A549 treated with ZK216348 at 1 μM for 4 hours (cell line): ENCODE measurements at places on chromosomes 3 and 15. TPM values are rescaled to one million over a fixed set of nuclear protein-coding genes. Genes with fewer than 3 reads are reported as not detected.

ADAMTS9 gene
- 0.71 to 0.90 TPM (median 0.82 TPM) in 5 replicates for total RNA-seq

P2RY12 gene
- not detected in 5 replicates for total RNA-seq

CAND2 gene
- total RNA-seq = 0.31 to 1.2 TPM (median 0.54 TPM) in 5 replicates

PPP1R14D gene
- total RNA-seq = 0.24 to 0.41 TPM in 2 of 5 replicates, not detected in the others

CD200R1 gene
- 0.06 to 0.07 TPM in 2 of 5 replicates, not detected in the others for total RNA-seq

EFCAB12 gene
- total RNA-seq = 0.33 to 1.1 TPM (median 0.64 TPM) in 5 replicates

C15orf61 gene
- 2.2 to 5.2 TPM (median 3.8 TPM) in 5 replicates for total RNA-seq

CCDC12 gene
- 56.7 to 122 TPM (median 59.8 TPM) in 5 replicates for total RNA-seq

HGD gene
- 15.7 to 20.7 TPM (median 20.0 TPM) in 5 replicates for total RNA-seq

ITIH1 gene
- not detected in 5 replicates for total RNA-seq

CACNA2D3 gene
- total RNA-seq = 0.04 to 0.29 TPM (median 0.07 TPM) in 3 of 5 replicates, not detected in the others

GABRB3 gene
- 59.9 to 93.0 TPM (median 71.4 TPM) in 5 replicates for total RNA-seq

ALS2CL gene
- total RNA-seq = 7.2 to 9.5 TPM (median 9.0 TPM) in 5 replicates

PLSCR2 gene
- not detected in 5 replicates for total RNA-seq

BHLHE40 gene
- 63.2 to 87.6 TPM (median 82.9 TPM) in 5 replicates for total RNA-seq

GHSR gene
- not detected in 5 replicates for total RNA-seq

TTC21A gene
- total RNA-seq = 1.2 to 2.9 TPM (median 2.1 TPM) in 5 replicates

PPIB gene
- 769 to 846 TPM (median 772 TPM) in 5 replicates for total RNA-seq

SPINT1 gene
- 0.66 to 1.5 TPM (median 1.1 TPM) in 5 replicates for total RNA-seq

MYLK gene
- total RNA-seq = 14.2 to 20.7 TPM (median 15.1 TPM) in 5 replicates

CTXN2 gene
- total RNA-seq = not detected in 5 replicates

ACP3 gene
- total RNA-seq = not detected in 5 replicates

SLC22A13 gene
- total RNA-seq = 0.13 TPM in 1 of 5 replicates, not detected in the others

NEK11 gene
- total RNA-seq = 4.2 to 5.9 TPM (median 4.5 TPM) in 5 replicates

VGLL3 gene
- total RNA-seq = 4.4 to 15.5 TPM (median 8.1 TPM) in 5 replicates

WDR6 gene
- 40.8 to 84.0 TPM (median 75.5 TPM) in 5 replicates for total RNA-seq

PLA2G4D gene
- total RNA-seq = not detected in 5 replicates

TEX55 gene
- total RNA-seq = not detected in 5 replicates

PAQR9 gene
- total RNA-seq = 2.3 to 4.1 TPM (median 3.0 TPM) in 5 replicates

PLCH1 gene
- 0.83 to 1.2 TPM (median 1.0 TPM) in 5 replicates for total RNA-seq

BOC gene
- total RNA-seq = 5.6 to 7.1 TPM (median 6.2 TPM) in 5 replicates

PDCD7 gene
- 22.0 to 29.0 TPM (median 28.4 TPM) in 5 replicates for total RNA-seq

SPTSSB gene
- total RNA-seq = not detected in 5 replicates

CSPG5 gene
- 0.89 to 1.3 TPM (median 1.1 TPM) in 5 replicates for total RNA-seq

PPP2R3A gene
- 2.0 to 3.6 TPM (median 2.0 TPM) in 5 replicates for total RNA-seq

RETNLB gene
- total RNA-seq = not detected in 5 replicates

LRTM1 gene
- not detected in 5 replicates for total RNA-seq

ISLR2 gene
- total RNA-seq = 0.07 to 0.26 TPM (median 0.21 TPM) in 5 replicates

TERC gene
- not detected in 5 replicates for total RNA-seq

GOLGA6L10 gene
- 0.37 to 0.73 TPM (median 0.52 TPM) in 5 replicates for total RNA-seq

KBTBD13 gene
- not detected in 5 replicates for total RNA-seq
